ENCODE measurements at places on chromosomes 3 and 15. TPM values are rescaled to one million over a fixed set of nuclear protein-coding genes. Genes with fewer than 3 reads are reported as not detected.

GRCh38 chr3:156259896-156260295, 139.5 kb downstream of the KCNAB1 start:
- no peak for DNase-seq

GRCh38 chr15:51750792-51751696, at the start of gene TMOD2:
TMOD2 (plus strand) TSS chr15:51751597; CDS start chr15:51766442, 14,845 bp downstream.
- DNase-seq = peak; percentile 48

- no peak for DNase-seq
Measured at GRCh38 chr15:61393949-61394348, 164.8 kb upstream of the RORA start.

DNA sequence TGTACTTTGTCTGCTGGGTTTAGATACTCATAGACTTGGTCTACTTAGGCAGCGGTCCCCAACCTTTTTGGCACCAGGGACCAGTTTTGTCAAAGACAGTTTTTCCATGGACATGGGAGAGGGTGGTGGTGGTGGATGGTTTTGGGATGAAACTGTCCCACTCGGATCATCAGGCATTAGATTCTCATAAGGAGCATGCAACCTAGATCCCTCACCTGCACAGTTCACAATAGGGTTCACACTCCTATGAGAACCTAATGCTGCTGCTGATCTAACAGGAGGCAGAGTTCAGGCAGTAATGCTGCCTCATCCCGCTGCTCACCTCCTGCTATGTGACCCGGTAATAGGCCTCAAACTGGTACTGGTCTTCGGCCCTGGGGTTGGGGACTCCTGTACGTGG, 45.3 kb downstream of the CMSS1 start:
- DNase-seq = no peak

DNA sequence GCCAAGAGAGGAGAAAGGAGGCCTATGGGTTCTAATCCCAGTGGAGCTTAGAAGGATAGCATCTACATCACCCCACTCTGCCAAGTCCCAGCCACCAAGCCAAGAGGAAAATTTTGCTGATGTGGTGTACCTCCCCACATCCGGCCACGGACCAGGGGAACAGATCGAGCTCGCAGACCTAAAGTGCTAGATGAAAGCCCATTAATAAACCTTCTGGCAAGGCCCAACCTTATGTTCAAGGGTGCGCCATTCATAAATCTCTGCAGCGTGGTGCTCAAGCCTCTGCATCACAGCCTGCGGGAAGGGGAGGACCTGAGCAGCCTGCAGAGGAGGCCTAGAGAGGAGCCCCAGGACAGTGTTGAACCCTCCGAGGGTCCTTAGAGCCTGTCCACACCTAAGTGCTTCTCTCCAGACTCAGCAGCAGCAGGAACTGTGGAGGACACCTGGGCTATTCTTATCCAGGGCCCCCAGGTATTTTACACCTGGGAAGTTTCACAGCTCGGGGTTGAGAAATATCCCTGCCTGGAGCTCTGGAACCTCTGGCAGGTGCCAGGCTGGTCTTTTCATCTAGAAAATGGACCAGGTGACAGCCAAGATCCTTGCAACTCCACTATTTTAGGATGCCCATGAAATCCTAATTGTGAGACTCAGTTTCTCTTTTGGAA, 68.0 kb downstream of the MRPL46 start:
- no peak for DNase-seq

DNA sequence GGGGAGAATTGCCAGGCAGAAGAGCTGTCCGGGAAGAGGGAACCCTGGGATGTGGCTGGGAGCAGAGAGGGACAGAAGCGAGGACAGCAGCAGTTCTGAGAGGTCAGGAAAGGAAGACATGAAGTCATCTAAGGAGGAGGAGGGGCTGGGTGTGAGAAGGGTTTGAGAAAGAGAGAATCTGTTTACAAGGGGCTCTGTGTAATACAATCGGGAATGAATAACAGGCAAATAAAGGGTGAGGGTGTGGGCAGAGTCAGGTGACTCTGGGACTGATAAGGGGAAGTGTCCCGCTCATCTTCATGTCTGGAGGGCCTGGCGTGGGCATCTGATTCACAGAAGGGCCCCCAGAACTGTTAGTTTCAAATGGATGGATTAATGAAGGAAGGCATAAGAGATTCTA, 191.3 kb downstream of the XXYLT1 start:
- DNase-seq = no peak

DNA sequence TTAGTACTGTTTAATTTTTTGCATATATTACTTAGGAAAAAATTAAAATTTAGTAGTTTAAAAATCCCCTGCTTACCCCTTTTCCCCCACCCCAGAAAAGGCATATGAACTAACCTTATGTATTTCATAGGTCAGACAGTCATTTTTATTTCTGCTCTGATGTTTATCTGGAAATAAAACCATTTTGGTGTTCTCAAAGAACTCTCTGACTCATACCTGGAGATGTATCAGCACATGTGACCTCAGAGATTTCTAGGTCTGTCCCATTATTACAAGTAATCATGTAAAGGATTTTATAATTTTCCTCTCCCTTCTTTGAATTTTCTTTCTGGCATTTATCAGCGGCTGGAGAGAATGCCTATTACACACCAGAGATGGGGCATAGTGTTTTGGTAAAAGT, 14.1 kb upstream of the CCR8 start:
- DNase-seq = no peak

DNA sequence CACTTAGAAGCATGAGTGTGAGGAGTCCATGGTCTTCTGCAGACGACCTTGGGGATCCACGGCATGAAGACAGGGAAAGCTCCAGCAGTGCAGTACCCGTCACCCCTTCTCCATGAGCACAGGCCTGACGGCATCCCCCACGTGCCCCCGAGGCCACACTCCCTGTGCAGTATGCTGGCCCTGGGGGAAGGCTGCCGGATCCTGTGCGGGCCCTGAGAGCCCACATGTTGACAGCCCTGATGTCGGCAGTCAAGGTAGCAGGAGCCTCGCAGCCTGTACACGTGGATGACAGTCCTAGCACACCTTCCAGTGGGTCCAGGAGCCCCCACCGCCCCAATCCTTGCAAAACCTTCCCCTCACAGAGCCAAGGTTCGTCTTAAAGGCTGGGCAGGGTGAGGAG, 195.3 kb downstream of the ATP10A start:
- no peak for DNase-seq

DNA sequence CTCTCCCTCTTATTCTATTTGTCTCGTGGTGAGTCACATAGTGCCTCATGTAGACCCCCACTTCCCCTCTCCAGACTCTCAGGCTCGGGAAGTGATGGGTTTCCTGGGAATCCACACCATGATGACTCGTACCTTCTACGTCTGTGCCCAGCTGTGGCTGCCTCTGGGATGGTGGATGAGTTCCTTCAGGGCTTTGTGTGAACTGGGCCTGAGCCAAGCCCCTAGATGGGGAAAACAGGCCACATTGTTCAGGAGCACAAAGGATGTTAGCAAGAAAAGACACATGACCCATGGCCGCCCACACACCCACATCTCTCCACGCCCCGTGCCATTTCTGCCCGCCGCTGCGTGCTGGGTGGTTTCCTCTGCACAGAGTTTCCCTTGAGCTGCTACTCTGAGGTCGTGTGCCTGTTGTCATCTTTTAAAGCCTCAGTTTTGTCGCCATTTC, 10.5 kb downstream of the ISG20 start:
- DNase-seq = no peak

- no peak for DNase-seq
Measured at GRCh38 chr15:61396235-61396919, 167.3 kb upstream of the RORA start.

- DNase-seq = no peak
Measured at GRCh38 chr3:71082833-71083232, 500.7 kb downstream of the FOXP1 start.

DNA sequence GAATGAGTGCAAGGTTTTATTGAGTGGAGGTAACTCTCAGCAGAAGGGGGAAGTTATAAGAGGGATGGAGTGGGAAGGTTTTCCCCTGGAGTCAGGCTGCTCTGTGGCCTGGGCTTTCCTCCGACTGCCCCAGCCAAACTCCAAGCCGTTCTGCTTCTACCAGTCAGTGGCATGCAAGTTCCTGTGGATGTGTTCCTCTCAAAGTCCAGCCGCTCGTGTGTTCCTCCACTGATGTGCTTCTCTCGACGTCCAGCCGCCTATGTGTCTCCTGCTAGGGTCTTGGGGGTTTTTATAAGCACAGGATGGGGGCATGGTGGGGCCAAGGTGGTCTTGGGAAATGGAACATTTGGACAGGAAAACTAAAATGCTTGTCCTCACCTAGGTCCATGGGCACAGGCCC, 9.0 kb upstream of the U2SURP start:
- no peak for DNase-seq

DNA sequence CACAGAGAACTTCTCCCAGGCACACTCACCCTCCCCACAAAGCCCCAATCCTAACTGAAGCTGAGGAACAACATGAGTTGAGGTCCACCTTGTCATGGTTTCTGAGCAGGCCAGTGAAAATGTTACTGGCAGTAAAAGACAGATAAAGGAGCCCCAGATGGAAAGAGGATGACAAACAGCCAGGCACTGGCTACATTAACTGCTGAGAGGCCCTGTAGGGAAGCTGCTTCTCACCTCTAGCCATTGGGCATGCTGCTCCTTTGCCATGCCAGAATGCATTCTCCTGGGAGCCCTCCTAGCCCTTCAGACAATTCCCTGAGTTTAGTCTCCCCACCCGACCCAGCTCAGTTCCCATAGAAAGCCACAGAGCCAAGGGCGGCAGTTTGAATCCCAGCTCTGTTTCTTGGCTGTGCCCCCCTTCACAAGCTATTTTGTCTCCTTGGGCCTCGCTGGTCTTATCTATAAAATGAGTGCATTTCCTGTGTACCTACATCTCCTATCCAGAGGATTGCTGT, 60.5 kb downstream of the LMCD1 start:
- DNase-seq = no peak

DNA sequence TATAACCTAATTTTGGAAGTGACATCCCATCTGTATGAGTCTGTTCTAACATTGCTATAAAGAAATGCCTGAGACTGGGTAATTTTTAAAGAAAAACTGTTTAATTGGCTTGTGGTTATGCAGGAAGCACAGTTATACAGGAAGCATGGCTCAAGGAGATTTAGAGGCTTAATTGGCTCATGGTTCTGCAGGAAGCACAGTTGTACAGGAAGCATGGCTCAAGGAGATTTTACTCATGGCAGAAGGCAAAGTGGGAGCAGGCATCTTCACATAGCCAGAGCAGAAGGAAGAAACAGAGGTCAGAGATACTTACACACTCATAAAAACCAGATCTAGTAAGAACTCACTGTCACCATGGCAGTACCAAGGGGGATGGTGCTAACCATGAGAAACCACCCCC, 193.1 kb upstream of the ADAMTS9 start:
- no peak for DNase-seq

GRCh38 chr3:108133858-108134554, 43.2 kb upstream of the CD47 start:
- DNase-seq = no peak

- no peak for DNase-seq
Measured at GRCh38 chr3:49182682-49183081, 11.3 kb downstream of the KLHDC8B start.

DNA sequence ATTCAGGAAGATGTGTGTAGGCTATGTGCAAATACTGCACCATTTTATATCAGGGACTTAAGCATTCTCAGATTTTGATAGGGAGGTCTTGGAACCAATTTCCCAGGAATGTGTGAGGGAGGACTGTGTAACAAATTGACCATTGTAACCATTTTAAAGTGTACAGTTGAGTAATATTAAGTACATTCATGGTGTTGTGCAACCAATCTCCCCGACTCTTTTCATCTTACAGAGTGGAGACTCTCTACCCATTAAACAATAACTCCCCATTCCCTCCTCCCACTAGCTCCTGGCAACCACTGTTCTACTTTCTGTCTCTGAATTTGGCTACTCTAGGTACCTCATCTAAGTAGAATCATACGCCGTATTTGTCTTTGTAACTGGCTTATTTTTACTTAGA, 5.1 kb downstream of the RCN2 start:
- DNase-seq = no peak

GRCh38 chr3:157103280-157103679, 56.7 kb downstream of the CCNL1 start:
- no peak for DNase-seq

DNA sequence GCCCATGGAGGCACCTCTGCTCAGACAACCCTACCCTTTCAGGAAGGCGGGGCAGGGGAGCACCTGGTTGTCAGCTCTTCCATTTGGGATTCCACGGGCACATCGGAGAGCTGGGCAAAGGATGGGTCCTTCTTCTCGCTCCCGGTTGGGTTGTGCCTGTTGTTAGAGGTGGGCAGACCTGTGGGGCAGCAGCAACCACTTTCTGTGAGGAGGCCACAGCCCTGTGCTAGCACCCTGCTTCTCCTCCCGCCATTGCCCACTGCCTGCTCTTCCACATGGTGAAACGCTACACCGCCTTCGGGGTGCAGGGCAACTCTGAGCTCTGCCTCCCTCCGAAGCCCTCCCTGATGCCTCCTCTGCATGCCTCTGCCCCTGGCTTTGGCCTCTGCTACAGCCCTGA, 7.0 kb upstream of the HHATL start:
- no peak for DNase-seq

DNA sequence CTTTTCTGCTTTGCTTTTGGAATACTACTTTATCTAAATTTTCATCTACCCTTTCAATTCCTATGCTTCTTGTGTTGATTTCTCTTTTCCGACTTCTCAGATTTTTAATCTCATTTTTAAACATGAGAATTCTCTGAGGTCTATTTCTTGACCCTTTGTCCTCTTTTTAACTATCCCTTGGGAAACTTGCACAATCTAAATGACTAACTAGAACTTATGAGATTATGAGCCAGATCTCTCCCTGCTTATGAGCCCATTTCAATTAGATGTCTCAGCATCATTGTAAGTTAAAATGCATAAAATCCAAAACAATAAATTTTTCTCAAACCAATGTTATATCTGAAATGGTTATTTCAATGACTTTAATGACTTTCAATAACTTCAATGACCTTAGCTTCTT, 296.9 kb upstream of the AGTR1 start:
- no peak for DNase-seq

GRCh38 chr15:71237456-71238188, 122.4 kb downstream of the THSD4 start:
- DNase-seq = no peak

- DNase-seq = no peak
Measured at GRCh38 chr3:27544372-27544865, 60.2 kb upstream of the SLC4A7 start.

Gene SAMMSON
- total RNA-seq = not detected

Gene BRK1
- 29.4 TPM for total RNA-seq

Gene CCRL2
- 0.84 TPM for total RNA-seq

Gene HIGD2B
- total RNA-seq = 0.12 TPM

Gene SMAD3
- total RNA-seq = 24.7 TPM

Gene HERC2
- 26.4 TPM for total RNA-seq

Gene ITGA11
- total RNA-seq = 0.54 TPM

Gene SNTN
- not detected for total RNA-seq

Gene TEX55
- not detected for total RNA-seq

Data from pancreas (tissue), 10 donors.